Hepatic stellate cell (primary cell): ENCODE measurements at places on chromosomes 11 and 22.

DNA sequence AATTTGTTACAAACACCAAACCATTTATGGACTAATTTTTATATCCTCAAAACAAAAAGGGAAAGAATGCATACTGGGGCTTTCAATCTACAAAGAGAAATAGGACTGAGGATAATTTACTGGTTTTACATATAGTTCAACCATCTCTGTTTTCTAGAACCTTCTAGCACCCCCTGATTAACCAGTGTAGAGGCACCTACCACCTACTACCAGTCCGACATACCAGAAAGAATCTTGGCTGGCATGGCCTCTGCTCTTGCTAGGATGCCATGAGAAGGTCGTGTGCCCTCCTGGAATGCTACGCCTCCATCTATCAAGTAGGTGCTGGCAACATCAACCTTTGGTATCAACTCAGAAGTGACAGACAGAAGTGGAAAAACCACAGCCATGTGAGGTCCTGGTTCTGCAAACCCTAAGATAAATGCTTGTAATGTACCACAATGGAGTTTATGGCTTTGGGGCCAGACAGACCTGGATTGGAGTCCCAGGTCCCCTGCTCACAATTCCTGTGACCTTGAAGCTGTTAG, 28.2 kb downstream of the MYH9 start:
- DNase-seq, result no peak

DNA sequence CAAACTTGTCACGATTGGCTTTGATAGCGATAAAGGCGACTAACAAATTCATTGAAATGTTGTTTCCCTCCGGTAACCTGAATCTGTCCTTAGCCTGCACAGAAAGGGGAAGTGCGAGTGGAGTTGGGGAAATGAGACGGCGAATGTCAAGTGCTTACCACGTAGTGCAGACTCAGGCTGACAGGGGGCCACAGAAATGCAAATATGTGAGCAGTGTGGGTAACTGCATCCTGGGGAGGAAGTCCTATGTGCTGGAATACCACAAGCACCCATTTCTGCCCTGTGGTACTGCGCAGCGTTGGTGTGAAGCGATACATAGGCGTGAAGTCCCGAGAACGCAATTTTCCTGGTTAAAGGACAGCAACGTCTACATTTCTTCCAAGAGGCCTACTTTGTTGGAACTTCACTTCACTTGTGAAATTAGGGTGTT, 869 bp upstream of the EIF4ENIF1 start:
- peak; percentile 80 for DNase-seq

DNA sequence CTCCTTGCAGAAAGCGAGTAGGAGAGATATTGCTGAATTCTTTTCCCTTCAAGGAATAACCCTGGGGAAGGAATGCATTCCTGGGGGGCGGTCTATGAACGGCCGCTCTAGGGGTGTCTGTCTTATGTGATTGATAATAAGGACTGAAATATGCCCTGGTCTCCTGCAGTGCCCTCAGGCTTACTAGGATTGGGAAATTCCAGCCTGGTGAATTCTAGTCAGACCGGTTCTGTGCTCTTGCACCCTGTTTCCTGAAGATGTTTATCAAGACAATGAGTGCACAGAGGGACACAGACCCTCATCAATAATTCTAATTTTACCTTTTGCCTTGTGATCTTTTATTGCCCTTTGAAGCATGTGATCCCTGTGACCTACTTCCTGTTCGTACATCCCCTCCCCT, 140.7 kb downstream of the LUZP2 start:
- DNase-seq, result no peak

- no peak for DNase-seq
These were observed 4.7 kb upstream of the SPI1 start for GRCh38 chr11:47383071-47383470.

GRCh38 chr22:17773606-17774205, 563 bp downstream of the BID start:
- DNase-seq, result peak; percentile 70
